NCI-H1105 treated with DMSO at 0.1 percent for 48 hours (cell line): ENCODE measurements at places on chromosomes 12 and 14.

DNA sequence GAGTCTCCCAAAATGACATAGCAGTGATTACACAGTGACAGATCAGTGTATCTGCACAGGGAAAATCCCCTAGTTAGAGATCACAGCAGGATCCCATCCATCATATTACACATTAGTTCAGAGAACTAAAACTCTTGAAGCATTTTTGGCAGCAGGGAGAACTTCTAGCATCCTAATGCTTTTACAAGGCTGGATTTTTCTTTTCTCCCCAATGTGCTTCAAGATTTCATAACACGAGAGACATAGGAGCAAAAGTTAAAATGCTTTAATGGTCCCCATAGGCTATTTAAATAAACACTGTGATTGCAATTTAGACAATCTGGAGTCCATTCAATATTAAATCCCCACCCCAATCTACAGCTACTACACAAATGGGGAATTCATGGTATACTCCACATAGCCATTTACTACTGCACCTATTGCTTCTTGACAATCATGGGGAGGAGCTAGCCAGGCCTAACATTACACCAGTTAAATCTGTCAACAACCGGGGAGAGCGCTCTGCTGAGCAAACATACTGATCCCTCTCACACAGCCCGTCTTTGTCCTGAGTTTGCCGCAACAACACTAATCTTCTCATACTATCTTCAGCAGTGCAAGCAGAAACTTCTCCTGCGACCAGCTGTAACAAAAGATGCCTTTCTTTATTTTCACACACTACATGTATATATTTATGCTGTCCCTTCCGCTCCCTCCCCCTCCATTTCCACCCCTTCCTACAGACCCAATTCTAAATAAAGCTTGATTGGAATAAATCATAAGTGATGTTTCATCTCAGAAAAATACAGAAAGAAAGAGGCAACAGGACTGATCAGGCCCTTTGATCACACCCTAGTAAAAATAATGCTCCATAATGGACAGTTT, 120.3 kb upstream of the SOX5 start:
- no peak for DNase-seq

DNA sequence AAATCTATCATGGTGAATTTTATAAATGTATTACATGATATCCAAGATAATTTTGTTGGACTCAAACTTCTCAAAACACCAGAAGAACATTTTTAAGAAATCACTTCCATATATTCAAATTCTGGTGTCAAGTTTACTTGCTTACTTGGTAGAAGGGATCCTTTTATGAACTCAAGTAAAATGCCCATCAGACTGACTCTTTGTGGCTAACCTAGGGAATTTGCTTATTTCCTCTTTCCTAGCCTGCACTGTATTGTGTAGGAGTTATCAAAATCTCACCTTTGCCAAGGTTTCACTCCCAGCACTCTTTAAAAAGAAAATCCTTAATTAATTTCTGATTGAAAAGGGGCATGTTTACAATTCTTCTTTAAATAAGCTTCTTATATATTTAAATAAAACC, 196.5 kb downstream of the DUSP6 start:
- no peak for DNase-seq

DNA sequence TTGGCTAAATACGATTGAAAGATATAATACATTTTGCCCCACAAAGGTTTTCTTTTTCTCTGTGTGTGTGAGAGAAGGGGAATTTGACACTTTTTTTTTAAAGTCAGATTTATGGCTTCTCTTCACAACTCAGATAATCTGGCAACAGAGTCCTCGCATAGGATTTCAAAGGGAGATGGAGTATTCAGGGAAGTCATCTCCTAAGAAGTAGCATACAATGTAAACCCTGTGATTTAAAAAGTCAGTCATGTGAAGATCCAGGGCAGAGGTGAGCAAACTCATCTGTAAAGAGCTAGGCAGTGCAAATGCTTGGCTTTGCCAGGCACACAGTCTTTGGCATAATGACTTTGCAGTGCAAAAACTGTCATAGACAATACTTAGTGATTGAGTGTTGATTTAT, 1526.3 kb downstream of the AACS start:
- no peak for DNase-seq

- DNase-seq: peak; percentile 45
These were observed 31.1 kb upstream of the POC1B start for GRCh38 chr12:89556976-89557375.

- no peak for DNase-seq
These were observed 259.6 kb upstream of the NAV3 start for GRCh38 chr12:77571127-77571526.

- DNase-seq: no peak
These were observed 126.0 kb upstream of the ATF7IP start for GRCh38 chr12:14239350-14239934.

DNA sequence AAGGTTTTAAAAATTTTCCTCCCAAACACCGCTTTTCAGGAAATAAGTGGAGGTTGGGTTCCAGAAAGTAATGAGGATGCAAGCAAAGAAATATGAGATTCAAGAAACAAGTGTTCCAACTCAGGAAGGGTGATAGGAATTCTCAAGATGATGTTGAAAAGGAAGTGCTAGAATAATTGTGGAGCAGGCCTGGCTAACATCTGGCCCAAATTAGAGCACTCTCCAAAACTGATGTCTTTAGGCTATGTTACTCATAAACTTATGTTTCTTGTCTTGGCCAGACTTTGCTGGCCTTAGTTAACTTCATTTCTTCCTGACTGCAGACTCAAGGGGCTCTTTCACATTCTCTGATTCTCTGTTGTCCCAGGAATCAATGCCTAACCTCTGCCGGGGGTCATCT, 116.3 kb downstream of the TMTC3 start:
- DNase-seq: no peak

GRCh38 chr14:71228711-71229110, 321.5 kb downstream of the PCNX1 start:
- no peak for DNase-seq

- DNase-seq: no peak
These were observed 233.8 kb upstream of the GARIN6 start for GRCh38 chr12:99413751-99414150.

GRCh38 chr12:3379079-3379478, 111.9 kb upstream of the PRMT8 start:
- no peak for DNase-seq

- no peak for DNase-seq
These were observed 687 bp downstream of the ASIC1 start for GRCh38 chr12:50057896-50058670.

GRCh38 chr14:33073023-33073422, 134.3 kb downstream of the NPAS3 start:
- no peak for DNase-seq

DNA sequence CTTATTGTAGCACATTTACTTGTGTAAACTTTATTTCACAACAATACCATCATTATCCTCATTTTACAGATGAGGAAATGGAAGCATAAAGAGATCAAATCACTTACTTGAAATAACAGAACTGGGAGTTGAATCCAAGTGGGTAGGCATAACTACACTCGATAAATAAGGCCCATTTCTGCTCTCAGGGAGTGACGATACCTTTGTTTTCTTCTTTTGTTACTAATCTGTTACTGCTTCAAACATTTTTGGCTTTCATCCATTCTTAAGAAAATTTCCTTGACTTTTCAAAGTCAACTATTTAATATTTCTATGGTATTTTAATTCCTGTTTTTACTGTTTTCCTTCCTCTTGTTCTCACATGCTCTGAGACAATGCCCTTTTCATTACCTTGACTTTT, 201.6 kb downstream of the ATP23 start:
- DNase-seq: no peak

- DNase-seq: no peak
These were observed 496.4 kb downstream of the FOXG1 start for GRCh38 chr14:29262979-29263378.

DNA sequence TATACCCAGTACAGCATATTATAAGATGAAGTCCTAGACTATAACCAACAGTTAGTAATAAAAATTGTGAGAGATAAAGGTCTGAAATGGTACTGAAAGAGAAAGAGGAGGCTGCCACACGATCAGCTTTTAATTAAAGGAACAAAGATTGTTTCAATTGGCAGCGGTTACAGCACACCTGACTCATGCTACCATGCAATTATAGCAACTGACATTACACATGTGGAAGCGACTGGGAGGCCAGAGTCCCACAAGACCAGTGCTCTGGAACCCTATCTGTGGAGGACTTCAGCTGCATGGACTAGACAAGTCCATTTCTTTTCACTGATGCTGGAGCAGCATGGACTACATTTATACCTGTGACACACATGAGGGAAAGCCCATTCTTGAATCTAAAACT, 55.2 kb downstream of the SEL1L start:
- no peak for DNase-seq

GRCh38 chr12:94184995-94185719, 36.8 kb downstream of the PLXNC1 start:
- no peak for DNase-seq

DNA sequence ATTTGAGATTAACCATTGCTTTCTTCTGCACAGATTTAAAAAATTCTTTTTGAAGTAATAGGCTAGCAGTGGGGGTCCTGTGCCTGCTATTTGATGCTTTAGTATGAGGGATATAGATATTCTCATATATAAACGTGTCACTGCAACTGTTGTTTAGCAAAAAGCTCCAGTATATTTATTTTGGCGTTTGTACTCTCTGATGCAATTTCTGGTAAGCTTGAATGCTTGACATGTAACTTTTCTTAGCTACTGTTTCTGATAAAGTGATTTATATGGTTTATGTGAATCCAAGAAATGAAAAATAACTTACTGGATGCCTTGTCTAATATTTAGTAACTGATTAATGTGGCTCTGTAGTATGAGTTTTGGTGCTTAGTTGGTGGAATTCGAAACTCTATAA, 77.1 kb downstream of the TTLL5 start:
- no peak for DNase-seq

DNA sequence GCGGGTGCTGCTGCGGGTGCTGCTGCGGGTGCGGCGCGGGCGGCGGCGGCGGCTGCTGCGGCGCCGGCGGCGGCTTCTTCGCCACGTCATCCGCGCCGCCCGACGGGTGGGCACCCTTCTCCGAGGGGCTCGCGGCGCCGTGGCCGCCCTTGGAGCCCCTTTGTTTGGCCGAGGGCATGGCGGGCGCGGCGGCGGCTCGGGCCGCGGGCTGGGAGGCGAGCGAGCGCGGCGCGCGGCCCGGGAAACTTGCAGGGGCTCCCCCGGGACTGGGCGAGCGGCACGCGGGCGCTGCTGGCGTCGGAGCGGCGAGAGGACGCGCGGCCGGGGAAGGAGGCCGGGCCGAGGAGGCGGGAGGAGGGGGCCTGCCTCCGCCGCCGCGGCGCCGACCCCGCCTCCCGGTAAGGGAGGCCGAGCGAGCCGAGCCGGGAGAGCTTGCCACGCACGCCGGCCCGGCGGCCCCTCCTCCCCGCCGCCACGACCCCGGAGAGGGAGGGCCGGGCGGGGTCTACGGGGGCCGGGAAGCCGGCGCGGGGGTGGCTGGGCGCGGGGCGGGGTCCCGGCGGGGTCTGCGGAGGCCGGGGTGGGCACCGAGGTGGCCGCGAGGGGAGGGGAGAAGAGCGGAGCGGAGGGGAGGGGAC, at the start of gene CKAP4:
CKAP4 (minus strand) TSS at position 347 of the 638 bp plus-strand sequence; CDS start at position 178, 169 bp downstream.
- peak; percentile 55 for DNase-seq

- DNase-seq: no peak
These were observed 785 bp downstream of the MLEC start for GRCh38 chr12:120687578-120688289.

DNA sequence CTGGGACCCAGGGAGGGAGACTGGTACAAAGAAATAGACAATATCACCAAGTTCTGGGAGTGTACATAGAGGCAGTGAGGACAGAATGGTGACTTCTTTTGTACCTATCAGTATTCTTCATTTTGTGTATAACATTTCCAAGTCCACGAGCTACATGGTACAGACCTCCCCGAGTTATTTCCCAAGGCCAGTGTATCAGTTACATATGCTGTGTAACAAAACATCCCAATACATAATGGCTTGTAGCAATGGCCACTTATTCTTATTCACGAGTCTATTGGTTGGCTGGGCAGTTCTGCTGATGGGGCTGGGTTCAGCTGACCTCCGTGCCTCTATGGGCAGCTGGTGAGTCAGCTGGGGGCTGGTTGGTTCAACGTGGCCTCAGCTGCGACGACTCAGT, 98.7 kb upstream of the RFLNA start:
- no peak for DNase-seq

DNA sequence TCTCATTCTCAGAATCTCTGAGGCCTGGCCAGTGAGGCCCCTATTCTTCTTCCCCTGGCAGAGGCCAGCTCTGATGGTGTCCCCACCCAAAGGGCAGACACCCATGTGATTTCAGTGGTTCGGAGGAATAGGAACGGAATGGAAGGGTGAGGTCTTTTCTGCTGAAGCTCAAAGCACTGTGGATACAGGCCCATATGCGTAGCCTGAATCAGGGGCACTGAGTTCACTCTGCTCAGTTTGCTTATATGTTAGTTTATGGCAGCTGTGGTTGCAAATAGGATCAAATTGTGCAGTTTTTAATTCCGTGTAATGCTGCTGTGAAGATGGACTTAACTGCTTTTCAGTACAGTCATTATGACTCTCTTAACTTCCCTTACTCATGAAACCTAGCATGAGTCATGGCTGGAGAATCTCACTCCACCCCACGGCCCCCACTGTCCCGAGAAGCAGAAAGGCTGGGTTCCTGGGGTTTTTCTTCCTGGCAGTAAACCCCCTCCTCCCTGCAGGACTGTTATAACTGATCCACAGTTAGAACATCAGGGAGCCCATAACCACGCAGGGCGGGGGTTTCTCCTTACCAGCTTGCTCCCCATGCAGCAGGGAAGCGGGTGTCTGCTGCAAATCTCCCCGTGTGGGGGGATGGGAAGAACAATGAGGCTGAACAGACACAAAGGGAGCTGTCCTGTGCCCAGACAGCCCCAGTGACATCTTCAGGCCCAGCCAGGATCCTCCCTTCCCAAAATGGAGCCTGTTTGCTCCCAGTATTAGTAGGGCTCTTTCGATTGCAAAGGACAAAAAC, 122.7 kb downstream of the SLC38A6 start:
- no peak for DNase-seq

DNA sequence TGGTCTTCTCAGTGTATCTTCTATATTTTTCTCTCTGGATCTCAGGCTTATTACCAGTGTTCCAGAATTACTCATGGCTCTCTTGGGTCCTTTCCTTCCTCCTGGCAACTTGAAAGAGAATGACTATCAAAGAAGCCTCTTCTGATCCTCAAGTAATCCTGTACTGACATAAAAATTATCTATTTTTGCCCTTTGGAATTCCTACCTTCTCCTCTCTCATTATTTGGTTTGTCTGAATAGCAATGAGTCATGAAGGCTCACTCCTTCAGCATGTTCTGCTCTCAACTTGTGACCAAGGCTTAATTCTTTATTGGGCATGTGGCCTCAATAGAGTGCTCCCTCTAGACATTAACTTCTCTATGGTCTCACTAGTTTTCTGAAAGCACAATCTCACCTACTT, 553.6 kb upstream of the ATP2B1 start:
- DNase-seq: no peak

- DNase-seq: no peak
These were observed 26.0 kb downstream of the ADIPOR2 start for GRCh38 chr12:1716911-1717310.

DNA sequence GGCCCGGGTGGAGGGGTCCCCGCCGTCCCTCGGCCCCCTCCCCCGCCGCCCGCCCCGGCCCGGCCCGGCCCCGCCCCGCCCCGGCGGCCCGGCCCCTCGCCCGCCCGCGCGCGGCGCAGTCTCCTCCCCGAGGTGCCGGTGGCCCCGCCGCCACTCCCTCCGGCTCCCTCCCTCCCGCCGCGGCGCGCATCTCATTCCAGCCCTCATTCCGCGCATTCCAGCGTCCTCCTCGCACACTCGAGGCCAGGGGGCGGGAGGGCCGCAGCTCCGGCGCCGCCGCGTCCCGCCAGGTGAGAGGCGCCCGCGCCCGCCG, at the start of gene TEAD4:
TEAD4 (plus strand) TSS at position 206 of the 313 bp plus-strand sequence.
- peak; percentile 61 for DNase-seq

GRCh38 chr12:5807090-5807414, 138.0 kb downstream of the ANO2 start:
- DNase-seq: no peak
